Stimulated activated CD4-positive, alpha-beta T cell treated with anti-CD3 and anti-CD28 coated beads, Interleukin-1b, Interleukin-23, amount 100 ng/mL, for 24 hours (primary cell): ENCODE measurements at places on chromosomes 3 and 15.

- DNase-seq, result no peak
Observed at GRCh38 chr15:47987461-47987860, 133.3 kb upstream of the SLC24A5 start.

GRCh38 chr15:60590935-60591495, 112.1 kb upstream of the ICE2 start:
- peak; percentile 36 for DNase-seq

DNA sequence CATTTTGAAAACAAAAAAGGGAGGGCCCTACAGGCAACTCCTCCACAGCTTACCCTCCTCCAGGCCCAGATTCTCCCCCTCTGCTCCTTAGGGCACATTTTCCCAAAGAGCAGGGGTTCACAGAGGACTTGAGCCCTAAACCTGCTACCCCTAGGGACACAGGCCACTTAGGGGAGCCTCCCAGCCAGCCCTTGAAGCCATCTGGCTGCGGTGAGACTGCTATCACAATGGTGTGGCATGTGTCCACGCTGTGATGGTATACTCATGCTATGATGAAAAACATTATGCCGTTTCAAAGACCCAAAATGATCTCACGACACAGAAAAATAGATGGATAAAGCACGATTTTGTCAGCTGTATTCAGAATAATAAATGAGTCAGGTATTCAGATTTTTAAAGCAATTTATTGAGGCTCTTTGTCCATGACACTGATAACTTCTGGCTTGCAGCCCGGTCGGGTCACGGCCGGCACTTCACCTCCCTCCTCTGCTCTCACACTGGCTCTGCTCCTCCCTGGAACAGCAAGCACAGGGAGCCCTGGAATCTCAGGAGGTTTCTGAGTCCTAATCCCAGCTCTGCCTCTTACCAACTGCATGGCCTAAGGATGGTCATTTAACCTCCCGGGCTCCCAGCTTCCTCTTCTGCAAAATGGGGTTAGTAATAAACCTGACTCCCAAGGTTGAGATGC, 115.3 kb downstream of the MEGF11 start:
- DNase-seq, result no peak

DNA sequence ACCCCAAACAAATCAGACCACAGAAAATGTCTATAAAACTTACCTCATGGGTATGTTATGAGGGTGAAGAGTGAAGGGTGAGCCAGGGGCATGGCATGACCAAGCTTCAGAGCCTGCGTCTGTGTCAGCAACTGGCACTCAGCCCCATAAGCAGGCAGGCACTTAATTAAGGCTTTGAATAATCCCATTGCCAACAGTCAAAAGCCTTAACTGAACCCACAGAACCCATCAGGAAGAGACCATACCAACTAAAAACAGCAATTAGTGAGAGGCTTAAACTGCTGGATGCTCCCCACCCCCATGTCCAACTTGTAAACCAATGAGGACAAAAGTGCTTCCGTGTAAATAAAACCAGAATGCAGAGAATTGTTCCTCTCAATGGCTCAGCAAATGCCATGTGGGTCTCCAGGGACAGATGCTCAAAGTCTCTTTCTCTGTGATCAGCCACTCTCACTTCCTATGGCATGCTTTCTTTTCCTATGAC, 126.0 kb downstream of the MYLK start:
- DNase-seq, result no peak

DNA sequence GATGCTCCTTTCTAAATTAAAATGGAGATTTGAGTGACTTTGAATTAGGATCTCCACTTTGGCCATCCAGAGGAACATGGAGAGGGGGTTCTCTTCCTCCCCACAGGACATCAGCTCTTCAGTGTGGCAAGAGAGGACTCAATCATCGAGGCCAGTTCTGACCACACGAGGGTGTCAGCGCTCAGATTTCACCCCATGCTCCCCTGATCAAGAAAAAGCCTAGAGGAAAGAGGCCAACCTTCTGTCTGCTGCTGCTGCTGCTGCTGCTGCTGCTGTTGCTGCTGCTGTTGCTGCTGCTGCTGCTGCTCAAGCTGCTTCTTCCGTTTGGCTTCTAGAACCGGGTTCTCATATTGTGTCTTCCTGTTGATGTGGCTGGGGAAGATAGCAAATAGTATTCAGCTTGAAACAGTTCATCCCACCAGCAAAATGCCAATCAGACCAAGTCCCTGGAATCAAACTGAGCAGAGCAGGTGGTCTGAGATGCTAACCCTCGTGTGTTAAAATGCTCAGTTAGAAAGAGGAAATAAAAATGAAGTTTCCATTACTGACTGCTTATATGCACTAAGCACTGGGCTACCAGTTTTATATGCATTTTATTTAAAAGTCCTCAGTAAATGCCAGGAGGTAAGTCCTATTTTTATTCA, 599.0 kb downstream of the MAGI1 start:
- no peak for DNase-seq

DNA sequence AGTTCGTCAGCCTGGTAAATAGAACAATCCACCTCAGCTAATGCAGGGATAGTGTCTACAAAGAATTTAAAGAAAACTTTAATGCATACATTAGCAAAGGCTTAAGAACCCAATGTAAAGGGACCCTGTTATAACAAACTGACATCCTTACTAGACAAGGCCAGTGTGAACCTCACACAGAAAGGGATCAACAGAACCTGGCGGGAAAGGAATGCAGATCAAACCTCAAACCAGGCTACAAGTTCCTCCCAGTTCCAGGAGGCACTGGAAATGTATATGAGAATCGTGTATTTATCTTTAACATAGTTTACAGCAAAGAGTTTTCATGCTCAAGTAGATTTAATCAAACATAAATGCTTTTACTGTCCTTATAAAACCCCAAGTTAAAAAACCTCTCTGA, 37.6 kb upstream of the ATP11B start:
- DNase-seq, result no peak

- DNase-seq, result no peak
Observed at GRCh38 chr15:38877471-38877870, 312.9 kb upstream of the RASGRP1 start.

GRCh38 chr3:100602506-100603444, 6.6 kb upstream of the ADGRG7 start:
- no peak for DNase-seq

- no peak for DNase-seq
Observed at GRCh38 chr3:116342499-116342898, 102.8 kb downstream of the LSAMP start.

DNA sequence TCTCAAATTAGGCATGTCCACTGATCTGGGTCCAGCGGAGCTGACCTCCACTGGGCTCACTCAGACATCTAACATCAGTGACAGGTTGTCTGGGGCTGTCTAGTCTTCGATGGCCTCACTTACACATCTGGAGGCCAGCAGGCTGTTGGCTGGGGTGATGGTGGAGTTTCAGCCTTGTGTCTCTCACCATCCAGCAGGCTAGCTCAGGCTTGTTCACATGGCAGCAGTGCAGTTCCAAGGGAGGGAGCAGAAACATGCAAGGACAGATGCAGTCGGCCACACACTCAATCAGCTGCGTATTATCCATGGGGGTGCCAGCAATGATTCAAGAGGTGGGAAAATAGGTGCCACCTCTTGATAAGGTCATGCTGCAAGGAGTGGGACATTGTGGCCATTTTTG, 292.5 kb downstream of the SHQ1 start:
- DNase-seq, result no peak

GRCh38 chr3:181615666-181616065, 96.1 kb upstream of the SOX2 start:
- no peak for DNase-seq

DNA sequence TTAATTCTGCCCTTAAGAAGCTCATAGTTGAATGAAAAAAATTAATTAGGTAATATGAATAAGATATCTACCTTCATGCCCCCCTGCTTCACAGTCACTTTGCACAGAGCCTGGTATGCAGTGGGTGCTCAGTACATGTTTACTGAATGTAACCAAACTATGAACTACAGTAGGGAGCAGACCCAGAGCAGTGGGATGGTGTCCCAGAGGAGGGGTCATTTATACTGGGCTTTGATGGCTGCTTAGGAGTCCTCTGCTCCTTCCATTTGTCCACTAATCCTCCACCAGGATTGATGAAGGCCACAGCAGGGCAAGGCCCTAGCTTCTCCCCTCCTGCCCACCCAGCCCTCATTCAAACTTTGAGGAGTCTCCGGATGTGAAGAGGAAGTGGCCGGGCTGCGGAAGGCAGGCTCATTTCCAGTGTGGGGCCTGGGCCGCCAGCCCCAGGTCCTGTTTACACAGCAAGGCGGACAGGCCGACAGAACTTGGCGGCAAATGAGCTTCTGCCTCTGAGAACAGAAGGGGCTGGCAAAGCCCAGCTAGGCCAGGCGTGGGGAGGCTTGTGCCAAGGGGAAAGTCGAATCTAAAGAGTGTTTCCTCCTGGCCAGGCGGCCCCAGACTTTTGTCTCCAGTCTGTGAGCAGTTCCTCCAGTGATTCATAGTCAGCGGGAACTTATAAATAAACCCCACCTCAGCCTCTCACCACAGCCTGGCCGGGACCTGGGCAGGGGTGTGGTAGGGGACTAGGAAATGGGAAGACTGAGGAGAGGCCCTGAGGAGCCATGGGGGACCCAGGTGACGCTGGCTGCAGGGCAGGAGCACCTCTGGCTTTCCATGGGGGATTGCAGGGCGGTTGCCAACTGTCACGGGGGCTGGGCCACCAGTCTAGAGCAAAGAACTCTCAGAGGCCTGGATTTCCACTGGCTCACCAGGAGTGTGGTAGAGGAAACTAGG, 51.6 kb upstream of the LCTL start:
- no peak for DNase-seq

- DNase-seq, result no peak
Observed at GRCh38 chr3:49722896-49723295, 855 bp downstream of the GMPPB start.

GRCh38 chr3:42159147-42159546, 68.0 kb downstream of the TRAK1 start:
- no peak for DNase-seq

DNA sequence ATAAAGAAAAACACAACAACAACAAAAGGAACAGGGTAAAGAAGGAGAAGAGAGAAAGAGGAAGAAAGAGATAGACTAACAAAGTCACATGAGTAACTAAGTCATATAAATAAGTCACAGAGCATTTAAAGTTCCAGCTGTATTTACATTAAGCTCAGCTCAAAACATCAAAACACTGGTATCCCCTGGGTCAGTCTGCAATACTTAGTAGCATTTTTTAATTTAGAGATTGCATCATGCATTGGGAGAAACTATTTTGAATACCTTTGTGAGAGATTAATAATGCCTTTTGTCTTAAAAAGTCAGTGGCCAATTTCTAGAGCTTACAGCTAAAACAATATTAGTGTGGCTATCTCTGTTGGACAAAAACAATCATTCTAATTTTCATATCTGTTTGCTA, 78.4 kb downstream of the NEK10 start:
- DNase-seq, result no peak

- DNase-seq, result no peak
Observed at GRCh38 chr3:66633402-66634381, 132.9 kb upstream of the LRIG1 start.

DNA sequence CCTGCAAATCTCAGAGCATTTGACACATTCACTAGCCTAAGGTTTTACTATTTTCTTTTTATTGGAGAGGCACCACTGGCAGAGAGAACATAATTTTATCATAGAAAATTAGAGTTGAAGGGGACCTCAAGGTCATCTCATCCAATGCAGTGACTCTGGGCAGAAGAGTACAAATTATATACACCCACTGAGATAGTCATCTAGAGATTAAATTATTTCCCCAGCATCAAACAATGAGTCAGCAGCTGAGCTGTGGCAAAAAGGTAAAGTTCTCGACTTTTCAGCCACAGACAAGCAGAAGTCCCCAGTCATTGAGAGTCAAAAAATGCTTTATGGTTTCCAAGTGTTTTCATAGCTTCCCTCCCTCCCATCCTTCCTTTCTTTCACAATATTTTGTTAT, 39.3 kb upstream of the SEMA6D start:
- DNase-seq, result no peak

- DNase-seq, result peak; percentile 22
Observed at GRCh38 chr15:76904461-76905012, 603 bp downstream of the SCAPER start.

- no peak for DNase-seq
Observed at GRCh38 chr3:8423307-8423706, 78.3 kb upstream of the LMCD1 start.

DNA sequence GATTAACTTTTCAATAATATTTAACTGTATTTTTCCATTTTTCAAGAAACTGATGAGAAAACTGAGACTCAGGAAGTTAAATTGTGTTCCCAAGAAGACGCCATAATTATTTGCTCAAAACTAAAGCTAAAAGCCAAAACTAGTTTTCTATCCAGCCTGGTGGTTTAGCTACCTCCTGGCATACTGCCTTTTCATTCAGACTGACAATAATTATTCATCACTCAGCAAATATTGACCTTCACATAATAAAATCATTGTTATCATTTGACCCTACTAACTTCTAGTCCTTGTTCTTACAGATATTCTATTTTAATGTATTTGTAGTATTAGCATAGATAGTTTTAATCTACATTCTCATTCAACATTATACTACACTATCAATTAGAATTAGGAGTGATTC, 210.6 kb upstream of the GADL1 start:
- DNase-seq, result no peak

DNA sequence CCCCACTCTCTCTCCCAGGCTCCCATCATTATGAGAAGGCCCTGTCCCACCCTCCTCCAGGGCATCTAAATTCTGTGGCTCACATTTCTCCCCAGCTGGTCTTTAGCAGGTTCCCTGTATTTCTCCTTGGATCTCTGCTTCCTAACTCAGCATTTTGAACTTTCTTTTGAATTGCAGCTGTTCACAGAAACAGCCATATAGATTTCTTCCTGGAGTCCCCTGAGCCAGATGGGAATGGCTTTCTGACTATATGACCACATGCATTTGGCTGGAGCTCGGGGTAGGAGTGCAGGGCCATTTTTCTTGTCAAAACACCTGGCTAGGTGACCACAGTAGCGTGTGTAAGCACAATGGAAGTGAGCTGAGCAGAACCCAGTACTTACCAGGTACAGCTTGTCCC, 22.0 kb downstream of the RBP2 start:
- DNase-seq, result no peak

DNA sequence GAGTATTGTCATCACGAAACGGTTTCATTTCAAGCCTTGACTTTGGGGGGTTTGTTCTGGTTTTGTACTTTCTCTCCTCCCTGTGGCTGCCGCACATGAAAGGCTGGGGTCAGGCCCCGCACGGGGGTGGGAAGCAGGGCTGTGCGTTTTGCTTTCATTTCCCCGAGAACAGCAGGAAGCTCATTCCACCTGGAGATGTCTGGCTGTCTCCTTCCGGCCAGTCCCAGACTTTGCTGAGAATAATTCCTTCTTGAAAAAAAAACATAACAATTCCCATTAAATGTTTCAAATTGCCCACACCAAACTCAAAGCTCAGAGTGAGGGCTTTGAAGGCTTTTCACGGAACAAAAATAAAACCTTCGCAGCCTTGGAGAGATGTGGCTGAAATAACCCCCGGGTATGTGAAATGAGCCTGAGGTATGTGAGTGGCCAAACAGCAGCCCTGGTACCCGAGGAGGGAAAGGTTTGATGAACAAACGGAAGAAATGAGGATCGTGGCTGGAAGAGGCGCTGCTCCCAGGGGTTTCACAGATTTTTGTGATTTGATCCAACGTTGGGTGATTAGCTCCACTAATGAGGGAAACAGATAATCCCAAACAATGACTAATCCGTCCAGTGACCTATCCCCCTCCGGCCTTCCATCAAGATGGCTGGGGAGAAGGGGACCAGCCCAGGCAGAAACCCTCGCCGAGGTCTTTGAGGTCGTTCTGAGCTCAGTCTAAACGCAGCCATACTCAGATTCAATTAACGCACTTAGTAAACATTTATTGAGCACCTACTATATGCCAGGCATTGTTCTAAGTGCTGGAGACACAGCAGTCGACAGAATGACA, 126.9 kb upstream of the MEF2A start:
- DNase-seq, result no peak

- DNase-seq, result no peak
Observed at GRCh38 chr3:10551139-10551538, 45.8 kb upstream of the ATP2B2 start.

GRCh38 chr15:59847968-59848367, 156.1 kb upstream of the FOXB1 start:
- DNase-seq, result no peak
